ENCODE measurements at places on chromosomes 3 and 15.

DNA sequence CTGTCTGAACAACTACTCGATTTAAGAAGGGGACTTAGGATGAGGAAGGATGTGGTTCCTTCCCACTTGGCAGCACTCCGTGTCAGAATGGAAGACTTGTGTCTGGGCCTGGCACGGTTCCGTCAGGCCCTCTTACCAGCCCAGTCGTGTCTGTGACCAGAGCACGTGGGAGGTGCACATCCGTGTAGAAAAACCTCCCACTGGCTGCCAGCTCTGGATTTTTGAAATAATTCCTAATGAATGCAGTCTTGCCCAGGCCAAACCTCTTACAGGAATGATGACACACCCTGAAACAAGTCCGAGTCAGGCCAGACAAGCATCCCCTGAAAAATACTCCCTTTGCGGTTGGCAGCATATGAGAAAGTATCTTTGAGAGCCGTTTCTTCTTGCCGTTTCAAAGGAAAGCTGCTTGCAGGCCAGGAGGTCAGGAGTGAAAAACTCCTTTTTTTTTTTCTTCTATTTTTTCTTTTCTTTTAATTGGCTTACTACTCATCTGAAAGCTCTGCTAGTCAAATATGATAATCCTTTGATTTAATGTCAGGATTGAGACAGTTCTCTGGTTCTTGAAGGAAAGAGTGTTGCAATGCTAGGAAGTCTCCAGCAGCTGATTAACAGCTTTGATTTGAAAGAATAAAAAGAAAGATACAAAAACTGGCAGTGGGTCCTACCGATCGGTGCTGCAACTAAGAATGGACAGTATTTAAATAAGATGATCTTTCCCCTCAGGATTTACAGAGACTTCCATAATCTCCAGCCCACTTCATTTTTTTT is 19.8 kb downstream of the IL1RAP start:
- peak; percentile 93 for DNase-seq
- H3K27me3 ChIP-seq = no peaks in the 10 kb centered on the region
- H3K4me1 ChIP-seq = peaks cover 10% of the 10 kb centered on the region
- H3K36me3 ChIP-seq = no peaks in the 10 kb centered on the region
- H3K27ac ChIP-seq = peak overlapping the region; percentile 97

DNA sequence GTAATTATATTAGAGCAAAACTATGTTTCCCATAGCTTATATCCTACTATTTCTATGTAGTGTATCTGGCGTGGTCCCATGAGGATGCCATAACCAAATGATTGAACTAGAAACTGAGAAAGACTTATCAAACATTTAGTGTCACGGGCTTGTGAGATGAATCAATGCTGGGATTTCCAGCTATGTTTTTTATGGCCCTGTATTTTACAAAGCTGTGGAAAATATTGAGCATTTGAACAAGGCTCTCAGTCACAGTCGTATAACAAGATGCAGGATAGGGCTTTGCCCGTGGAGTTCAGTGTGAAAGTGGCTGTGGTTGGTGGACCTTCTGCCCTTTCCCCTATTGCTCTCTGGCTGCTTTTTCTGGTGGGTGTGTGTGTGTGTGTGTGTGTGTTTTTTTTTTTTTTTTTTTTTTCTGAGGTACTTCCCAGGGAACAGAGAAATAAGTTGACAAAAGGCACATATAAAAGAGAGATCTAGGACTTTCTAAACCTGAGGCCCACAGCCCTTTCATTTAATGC is 60.7 kb downstream of the CACNA1D start:
- H3K27me3 ChIP-seq = no peaks in the 10 kb centered on the region
- no peak for DNase-seq
- no peaks in the 10 kb centered on the region for H3K36me3 ChIP-seq
- H3K27ac ChIP-seq = no peak overlapping the region

GRCh38 chr3:22713936-22714335 is 489.2 kb upstream of the UBE2E2 start:
- H3K4me1 ChIP-seq = no peaks in the 10 kb centered on the region
- peak; percentile 4 for DNase-seq
- no peaks in the 10 kb centered on the region for H3K36me3 ChIP-seq
- H3K27me3 ChIP-seq = no peaks in the 10 kb centered on the region
- H3K27ac ChIP-seq = no peak overlapping the region

GRCh38 chr3:25349095-25349494 is 79.0 kb upstream of the RARB start:
- no peaks in the 10 kb centered on the region for H3K27me3 ChIP-seq
- no peak for DNase-seq
- H3K4me3 ChIP-seq = no peak overlapping the region
- no peaks in the 10 kb centered on the region for H3K4me1 ChIP-seq
- H3K36me3 ChIP-seq = no peaks in the 10 kb centered on the region

GRCh38 chr15:76059320-76060117 is at the start of gene TMEM266:
Gene TMEM266 (plus strand): TSS chr15:76059985. CDS start chr15:76134264, 74,279 bp downstream.
- H3K27me3 ChIP-seq = peaks cover 64% of the 10 kb centered on the region
- peak within 1 kb of the TSS; percentile 55 for H3K4me3 ChIP-seq
- no peak within 1 kb of the TSS for H3K27ac ChIP-seq
- H3K4me1 ChIP-seq = peaks cover 1% of the 10 kb centered on the region
- H3K36me3 ChIP-seq = no peaks in the 10 kb centered on the region

DNA sequence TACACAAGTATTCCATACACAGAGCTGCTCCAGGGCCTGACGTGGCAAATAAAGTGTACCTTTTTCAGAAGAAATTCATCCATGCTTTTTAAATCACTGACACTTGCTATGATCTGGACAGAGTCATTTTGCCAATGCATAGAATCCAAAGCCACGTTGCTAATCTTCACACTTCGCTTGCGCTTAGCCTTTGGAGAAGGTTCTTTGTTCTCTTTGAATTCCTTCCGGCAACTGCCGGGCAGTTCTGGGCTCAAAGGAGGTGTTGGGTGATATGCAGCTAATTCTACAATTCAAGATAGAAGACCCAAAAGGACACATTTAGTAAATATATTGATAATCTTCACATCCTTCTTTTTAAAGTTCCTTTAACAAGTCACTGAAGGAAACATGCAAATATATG is 69.9 kb downstream of the NR2E3 start:
- H3K27ac ChIP-seq = no peak overlapping the region
- H3K4me1 ChIP-seq = no peaks in the 10 kb centered on the region
- DNase-seq = no peak
- H3K27me3 ChIP-seq = no peaks in the 10 kb centered on the region
- H3K36me3 ChIP-seq = peaks cover 5% of the 10 kb centered on the region

- no peaks in the 10 kb centered on the region for H3K36me3 ChIP-seq
- H3K27ac ChIP-seq = no peak overlapping the region
- no peaks in the 10 kb centered on the region for H3K27me3 ChIP-seq
- no peaks in the 10 kb centered on the region for H3K4me1 ChIP-seq
Observed at GRCh38 chr3:6753536-6753935, 107.4 kb upstream of the GRM7 start.

DNA sequence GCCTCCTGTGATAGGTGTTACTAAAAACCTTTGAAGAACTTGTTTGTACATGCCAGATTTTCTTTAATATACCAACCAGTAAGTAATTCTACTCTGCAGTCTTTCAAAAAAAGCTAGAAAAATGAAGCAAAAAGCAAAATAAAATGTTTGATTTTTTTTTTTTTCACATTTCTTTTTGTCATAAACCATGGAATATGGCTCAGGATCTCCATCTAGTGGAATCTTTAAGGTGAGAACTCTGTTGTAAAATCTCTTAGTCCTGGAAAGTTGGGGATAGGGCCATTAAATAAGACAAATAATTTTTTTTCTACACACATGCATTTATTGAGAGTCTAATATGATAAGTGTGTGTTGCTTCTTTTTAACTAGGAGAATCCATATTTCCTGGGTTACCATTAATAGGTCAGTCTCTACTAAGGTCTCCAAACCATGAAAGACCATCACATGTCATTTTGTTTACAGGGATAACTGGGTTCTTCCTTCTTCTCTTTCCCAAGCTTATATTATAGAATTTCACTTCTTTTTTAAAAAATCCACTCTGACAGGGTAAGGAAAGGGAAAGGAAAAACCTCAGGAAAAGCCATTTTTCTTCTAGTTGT is 84.6 kb downstream of the SLC9A9 start:
- no peaks in the 10 kb centered on the region for H3K4me1 ChIP-seq
- peak; percentile 13 for DNase-seq
- no peak overlapping the region for H3K27ac ChIP-seq

DNA sequence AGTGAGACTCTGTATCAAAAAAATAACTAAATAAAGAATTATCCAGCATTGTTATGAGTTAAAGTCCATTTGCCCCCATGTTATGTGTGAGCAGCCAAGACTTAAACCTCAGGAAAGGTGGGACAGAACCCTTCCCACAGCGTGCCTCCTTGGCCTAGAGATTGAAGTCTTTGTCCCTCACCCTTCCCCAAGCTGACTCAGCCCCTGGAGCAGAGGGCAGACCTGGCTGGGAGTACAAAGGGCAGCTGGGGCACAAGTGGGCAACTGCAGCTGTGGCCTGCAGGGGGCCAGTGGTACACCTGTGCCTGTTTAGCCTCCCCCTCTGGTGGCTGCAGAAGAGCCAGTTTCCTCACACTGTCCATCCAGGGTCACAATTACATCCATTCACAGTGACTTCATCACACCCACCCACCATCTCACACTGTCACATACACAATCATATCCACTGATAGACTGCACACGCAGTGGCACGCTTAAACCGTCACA is 940 bp upstream of the ACY1 start:
- peak overlapping the region; percentile 90 for H3K27ac ChIP-seq
- H3K36me3 ChIP-seq = no peaks in the 10 kb centered on the region
- DNase-seq = no peak
- H3K4me3 ChIP-seq = peak overlapping the region; percentile 63
- H3K4me1 ChIP-seq = peaks cover 11% of the 10 kb centered on the region

GRCh38 chr3:18111796-18112232 is 313.3 kb downstream of the SATB1 start:
- H3K27ac ChIP-seq = no peak overlapping the region
- H3K4me1 ChIP-seq = no peaks in the 10 kb centered on the region
- no peak overlapping the region for H3K4me3 ChIP-seq
- no peaks in the 10 kb centered on the region for H3K36me3 ChIP-seq

All from IMR-90 (cell line).